Suppressor macrophage treated with lipopolysaccharide for 4 hours (primary cell): ENCODE measurements at places on chromosomes 3 and 15.

DNA sequence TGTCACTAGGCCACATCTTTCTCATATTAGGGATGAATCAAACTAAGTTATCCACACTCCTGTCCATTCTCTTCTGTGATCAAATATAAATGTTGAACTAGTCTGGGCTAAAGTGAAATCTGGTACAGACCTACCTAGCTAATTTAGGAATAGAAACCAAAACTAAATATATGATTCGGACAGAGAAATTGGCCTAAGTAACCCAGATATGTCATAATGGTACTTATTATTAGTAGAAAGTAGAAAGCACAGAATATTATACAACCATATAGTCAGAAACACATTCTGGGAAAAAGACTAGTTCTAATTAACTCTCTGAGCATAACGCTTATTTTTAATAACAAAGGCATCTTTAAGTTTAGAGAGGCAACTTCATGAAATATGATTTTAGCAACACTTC is 389.0 kb downstream of the LSAMP start:
- DNase-seq: no peak

- no peak for DNase-seq
Observed at GRCh38 chr3:186640473-186640818, 247 bp downstream of the FETUB start.

DNA sequence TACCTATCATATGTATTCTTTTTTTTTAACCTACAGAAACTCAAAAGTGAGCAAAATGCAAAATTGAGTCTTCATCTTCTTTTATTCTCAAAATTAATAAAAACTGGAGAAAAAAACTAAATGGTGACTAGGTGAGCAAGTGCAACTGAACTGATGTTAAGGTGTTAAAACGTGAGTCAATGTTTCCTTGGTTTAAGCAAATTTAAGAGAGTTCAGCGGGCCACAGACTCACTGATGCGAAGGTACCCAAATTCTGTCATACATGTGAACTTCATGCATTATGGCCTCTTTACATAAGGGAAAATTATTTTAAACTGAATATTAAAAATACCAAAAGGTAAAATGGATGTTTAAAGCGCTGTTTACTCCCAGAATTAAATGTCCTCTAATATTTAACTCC is 206.6 kb downstream of the FOXP1 start:
- DNase-seq: no peak

GRCh38 chr3:58215317-58216025 is 4.7 kb upstream of the DNASE1L3 start:
- no peak for DNase-seq

- no peak for DNase-seq
Observed at GRCh38 chr15:33693166-33693800, 275.0 kb upstream of the CHRM5 start.

DNA sequence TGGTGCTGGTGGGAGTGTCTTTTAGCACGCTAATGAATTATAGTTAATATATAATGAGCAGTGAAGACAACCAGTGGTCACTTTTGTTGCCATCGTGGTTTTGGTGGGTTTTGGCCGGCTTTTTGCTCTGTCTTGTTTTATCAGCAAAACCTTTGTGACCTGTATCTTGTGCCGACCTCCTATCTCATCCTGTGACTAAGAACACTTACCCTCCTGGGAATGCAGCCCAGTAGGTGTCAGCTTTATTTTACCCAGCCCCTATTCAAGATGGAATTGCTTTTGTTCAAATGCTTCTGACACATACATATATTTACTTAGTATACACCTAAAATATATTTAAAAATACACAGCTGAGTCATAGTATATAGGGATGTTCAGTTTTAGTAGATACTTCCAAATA is 770.3 kb downstream of the PDCD6IP start:
- DNase-seq: no peak

GRCh38 chr3:10563396-10563795 is 58.0 kb upstream of the ATP2B2 start:
- DNase-seq: no peak

GRCh38 chr3:16482770-16483531 is 30.5 kb downstream of the RFTN1 start:
- peak; percentile 46 for DNase-seq

DNA sequence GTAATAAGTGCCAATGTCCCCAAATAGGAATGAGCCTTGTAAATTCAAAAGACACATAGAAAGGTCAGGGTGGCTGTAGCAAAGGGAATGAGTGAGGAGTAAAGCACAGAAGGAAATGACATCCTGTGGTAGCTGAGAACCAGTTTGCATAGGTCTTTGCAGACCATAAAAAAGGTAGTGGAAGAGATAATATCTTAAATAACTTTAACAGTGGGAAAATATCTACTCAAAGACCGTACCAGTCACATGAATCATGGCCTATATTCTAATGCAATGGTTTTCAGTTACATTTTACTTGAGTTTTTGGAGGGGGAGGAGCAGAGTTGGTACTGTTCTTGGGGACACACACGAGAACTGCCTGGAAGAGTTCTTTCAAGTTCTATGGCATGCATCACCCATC is 297.3 kb upstream of the ADAMTS9 start:
- no peak for DNase-seq

GRCh38 chr3:114446600-114446999 is 152.8 kb downstream of the TIGIT start:
- DNase-seq: no peak

DNA sequence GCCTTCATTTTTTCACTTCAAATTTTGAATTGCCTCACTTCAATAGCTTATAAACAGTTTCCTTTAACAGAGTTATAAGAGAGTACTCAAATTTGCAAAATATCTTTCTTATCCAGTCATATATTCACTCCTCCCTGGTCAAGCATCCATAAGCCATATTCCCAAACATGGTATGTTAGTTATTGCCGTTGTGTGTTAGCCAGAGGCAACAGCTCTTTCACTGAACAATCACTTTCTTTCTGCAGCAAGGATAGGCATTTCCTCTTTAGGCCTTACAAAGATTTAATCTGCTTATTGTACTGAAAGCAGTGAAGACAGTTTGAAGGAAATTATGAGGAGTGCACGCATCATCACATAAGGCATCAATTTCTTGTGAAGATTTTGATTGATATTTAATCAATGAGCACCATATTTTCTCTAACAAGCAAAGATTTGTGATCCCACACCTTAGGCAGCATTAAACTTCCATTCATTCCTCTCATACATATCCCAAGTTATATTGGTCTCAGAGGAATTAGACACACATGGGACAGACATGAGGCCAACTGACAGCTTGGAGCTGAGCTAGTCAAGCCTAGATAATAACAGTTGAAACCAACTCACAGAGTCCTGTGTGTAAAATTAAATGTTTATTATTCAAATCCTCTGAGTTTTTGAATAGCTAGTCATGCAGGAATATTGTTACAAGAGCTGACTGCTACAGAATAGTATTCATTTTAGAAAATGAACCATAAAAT is 80.0 kb upstream of the EPHA6 start:
- DNase-seq: no peak

- peak; percentile 85 for DNase-seq
Observed at GRCh38 chr3:55615694-55616295, 128.7 kb upstream of the WNT5A start.

- DNase-seq: peak; percentile 42
Observed at GRCh38 chr3:46242120-46242519, at the start of gene CCR3. CCR3 (plus strand) TSS chr3:46242460; CDS start chr3:46265159, 22,699 bp downstream.

DNA sequence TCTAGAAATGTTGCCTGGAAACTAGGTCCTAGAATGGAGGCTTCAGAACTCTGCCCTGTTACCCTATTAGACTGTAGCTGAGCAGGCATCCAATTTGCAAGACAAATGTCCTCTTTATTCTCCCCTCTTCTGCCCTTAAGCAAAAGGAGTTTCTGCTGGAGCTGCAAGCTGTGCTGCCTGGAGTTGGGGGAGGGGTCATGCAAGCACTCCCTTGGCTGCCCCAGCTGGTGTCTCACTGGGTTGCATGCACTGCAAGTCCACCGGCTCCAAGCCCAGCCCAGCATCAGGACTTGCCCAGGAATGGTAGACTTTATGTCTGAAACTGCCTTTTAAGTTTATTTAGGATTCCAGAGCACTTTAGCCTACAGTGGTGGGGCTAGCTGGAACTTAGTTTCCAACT is 15.7 kb upstream of the RBP2 start:
- DNase-seq: no peak

GRCh38 chr15:66356077-66356358 is 467 bp downstream of the TIPIN start:
- no peak for DNase-seq

- no peak for DNase-seq
Observed at GRCh38 chr3:50015918-50016317, 72.8 kb upstream of the RBM5 start.

GRCh38 chr15:76058714-76059319 is 968 bp upstream of the TMEM266 start:
- DNase-seq: peak; percentile 60

DNA sequence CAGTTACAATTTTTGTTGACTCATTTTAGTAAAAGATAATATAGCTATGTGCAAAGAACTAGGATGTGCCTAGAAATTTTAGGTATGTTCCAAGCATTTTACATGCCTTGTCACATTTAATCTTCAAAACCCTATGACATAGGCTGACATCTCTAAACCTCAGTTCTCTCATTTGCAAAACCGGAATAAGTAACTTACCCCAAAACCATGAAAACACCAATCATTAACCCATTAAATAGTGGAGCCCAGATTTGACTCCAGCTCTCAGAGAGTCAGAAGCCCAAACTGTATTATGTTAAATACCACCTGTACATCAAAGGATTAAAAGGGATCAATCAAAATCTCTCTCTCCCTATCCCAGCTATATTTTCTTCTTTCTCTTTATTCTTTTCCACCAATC is 36.6 kb downstream of the GSK3B start:
- no peak for DNase-seq

GRCh38 chr3:11155341-11156025 is 1.2 kb downstream of the HRH1 start:
- peak; percentile 52 for DNase-seq

- DNase-seq: peak; percentile 37
Observed at GRCh38 chr3:158846803-158847451, 45.1 kb downstream of the MFSD1 start.

GRCh38 chr15:68774120-68774519 is 46.6 kb downstream of the ANP32A start:
- DNase-seq: no peak

DNA sequence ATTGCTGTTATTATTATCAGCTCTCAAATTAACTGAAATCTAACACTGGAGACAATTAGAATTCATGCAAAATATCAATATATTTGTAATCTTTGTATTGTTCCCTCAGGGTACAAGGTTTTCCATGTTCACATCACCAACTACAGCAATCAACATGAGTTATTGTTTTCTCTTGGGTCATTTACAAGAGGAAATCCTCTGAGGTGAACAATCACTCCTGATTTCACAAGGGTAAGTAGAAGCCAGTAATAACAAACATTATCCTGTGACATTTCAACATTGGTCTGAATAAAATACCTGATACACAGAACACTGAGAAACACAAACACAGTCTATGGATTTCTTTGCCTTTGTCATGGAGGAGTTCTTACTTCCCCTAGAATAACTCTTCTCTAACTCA is 174.0 kb downstream of the SUCNR1 start:
- no peak for DNase-seq

- DNase-seq: no peak
Observed at GRCh38 chr3:64133987-64134386, 91.3 kb downstream of the PRICKLE2 start.

GRCh38 chr3:121883507-121883906 is 10.7 kb upstream of the SLC15A2 start:
- peak; percentile 58 for DNase-seq

GRCh38 chr3:124886168-124887056 is 753 bp downstream of the ITGB5 start:
- DNase-seq: peak; percentile 58

DNA sequence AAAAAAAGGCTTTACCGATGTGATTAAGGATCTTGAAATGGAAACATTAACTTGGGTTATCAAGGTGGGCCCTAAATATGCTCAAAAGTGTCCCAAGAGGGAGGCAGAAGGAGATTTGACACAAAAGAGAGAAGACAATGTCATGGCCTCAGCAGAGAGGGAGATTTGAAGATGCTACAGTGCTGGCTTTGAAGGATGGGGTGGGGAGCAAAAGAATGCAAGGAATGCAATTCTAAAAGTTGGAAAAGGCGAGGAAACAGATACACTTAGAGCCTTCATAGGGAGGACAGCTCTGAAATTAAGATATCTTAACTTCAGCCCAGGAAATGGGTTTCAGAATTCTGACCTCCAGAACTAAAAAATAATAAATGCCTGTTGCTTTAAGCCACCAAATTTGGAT is 314.5 kb upstream of the CCDC54 start:
- DNase-seq: no peak

GRCh38 chr3:50435371-50436113 is 67.9 kb downstream of the CACNA2D2 start:
- no peak for DNase-seq

- DNase-seq: no peak
Observed at GRCh38 chr3:12149029-12149428, 9.7 kb downstream of the TIMP4 start.

- no peak for DNase-seq
Observed at GRCh38 chr15:47577461-47577860, 139.8 kb upstream of the SEMA6D start.
